ENCODE measurements at places on chromosomes 16 and 17.
A peak's percentile ranks its signal among the peaks of the same experiment; 100 is the strongest.

DNA sequence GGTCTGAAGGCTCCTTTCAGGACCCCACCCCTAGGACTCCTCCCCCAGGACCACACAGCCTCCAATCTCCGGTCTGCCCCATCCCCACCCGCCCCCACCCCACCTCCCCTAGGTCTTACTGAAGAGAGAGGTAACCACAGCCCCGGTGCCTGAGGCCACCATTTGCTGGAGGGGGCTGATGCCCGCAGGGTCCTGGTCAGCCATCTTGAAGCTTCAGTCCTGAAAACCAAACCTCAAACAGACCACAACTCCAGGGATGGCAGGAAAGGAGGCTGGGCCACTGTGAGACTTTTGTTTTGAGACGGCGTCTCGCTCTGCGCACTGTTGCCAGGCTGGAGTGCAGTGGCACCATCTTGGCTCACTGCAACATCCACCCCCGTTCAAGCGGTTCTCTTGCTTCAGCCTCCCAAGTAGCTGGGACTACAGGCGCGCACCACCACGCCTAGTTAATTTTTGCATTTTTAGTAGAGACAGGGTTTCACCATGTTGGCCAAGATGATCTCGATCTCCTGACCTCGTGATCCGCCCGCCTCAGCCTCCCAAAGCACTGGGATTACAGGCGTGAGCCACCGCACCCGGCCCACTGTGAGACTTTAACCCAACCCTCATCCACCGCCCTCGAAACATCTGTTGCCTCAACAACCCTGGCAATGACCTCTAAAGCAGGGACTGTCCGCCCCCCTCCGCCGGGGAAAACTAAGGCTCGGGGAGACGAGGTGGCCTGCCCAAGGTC lies 1.1 kb downstream of the SLC25A39 start:
- DNase-seq: no peak

DNA sequence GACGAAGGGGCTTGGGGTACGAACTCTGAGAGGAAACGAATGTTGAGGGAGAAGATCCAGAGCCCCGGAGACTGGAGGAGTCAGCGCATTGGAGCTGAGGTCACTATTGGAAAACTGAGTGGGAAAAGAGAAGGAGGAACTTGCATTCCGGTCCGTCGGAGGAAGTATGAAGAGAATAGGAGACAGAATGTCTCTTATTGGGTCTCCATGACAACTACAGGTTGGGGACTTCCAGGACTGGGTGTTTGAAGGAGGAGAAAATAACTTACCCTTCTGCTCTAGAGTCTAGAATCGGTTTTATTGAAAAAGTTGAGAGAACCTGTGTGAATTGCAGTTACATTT lies 537 bp downstream of the GOSR1 start:
- DNase-seq: no peak

- peak; percentile 100 for DNase-seq
These were observed at the start of gene P4HB for GRCh38 chr17:81859906-81860755. Gene P4HB, minus strand, starts transcription at chr17:81860535. Its CDS starts 64 bp downstream, at chr17:81860471.

GRCh38 chr17:10713318-10713717 lies 15.9 kb downstream of the ADPRM start:
- DNase-seq: no peak

GRCh38 chr17:43956222-43956621 lies 2.5 kb upstream of the PYY start:
- no peak for DNase-seq

DNA sequence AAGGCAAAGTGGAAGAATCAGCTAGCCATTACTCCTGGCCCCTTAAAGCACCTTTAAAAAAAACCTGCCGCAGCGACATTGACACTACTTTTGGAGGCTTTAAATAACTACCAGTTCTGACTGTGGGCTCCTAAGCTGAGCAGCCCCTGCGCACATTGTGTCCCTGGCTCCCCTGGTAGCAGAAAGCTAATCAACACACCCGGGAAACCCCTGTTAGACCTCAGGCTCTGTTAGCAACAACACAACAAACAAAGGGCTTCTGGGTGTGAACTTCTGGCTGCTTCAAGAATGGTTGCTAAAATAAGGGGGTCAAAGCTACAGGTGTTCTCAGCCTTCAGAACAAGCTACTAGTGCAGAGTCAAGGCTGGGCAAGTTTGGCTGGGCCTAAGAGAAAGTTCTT lies 83.6 kb downstream of the TMEM100 start:
- no peak for DNase-seq

DNA sequence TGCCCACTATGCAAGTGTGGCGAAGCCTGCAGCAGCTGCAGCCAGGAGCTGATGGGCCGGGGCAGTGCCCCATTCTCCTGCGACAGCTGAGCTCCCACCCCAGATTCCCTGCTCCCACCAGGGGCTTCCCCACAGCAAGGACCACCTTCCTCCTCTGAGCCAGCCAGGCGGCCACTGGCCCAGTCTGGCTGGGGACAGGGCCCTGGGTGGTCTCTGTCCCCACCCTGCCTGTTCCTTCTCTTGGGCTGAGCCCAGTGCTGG lies 5.6 kb upstream of the NPTX1 start:
- no peak for DNase-seq

DNA sequence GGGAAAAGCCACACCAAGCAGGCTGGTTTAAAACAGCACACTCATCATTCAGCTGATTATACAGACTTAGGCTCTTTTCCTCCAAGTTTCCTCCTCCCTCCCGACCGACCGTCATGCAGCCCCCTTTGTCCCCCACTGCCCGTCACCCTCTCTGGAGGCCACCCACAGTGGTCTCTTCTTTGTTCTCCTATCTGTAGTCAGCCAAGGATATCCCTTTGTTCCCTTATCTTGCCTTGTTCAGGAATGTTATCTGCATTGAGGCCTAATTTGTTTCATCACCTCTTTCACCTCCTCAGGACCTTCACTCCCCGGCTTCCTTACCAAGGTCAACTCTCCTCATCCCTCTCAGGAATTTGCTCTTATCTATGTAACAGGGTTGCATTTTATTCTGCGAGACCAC lies 186.4 kb upstream of the CDH13 start:
- no peak for DNase-seq

DNA sequence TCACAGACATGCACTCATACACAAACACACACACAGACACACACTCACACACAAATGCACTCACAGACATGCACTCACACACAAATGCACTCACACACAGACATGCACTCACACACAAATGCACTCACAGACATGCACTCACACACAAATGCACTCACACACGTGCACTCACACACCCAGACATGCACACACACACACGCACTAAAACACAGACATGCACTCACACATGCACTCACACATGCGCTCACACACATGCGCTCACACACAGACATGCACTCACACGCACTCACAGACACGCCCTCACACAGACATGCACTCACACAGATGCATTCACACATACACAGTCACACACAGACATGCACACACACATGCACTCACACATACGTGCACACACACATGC lies 2.7 kb upstream of the ZNF469 start:
- DNase-seq: no peak

GRCh38 chr16:83806036-83806435 lies 1.7 kb upstream of the HSBP1 start:
- DNase-seq: no peak

DNA sequence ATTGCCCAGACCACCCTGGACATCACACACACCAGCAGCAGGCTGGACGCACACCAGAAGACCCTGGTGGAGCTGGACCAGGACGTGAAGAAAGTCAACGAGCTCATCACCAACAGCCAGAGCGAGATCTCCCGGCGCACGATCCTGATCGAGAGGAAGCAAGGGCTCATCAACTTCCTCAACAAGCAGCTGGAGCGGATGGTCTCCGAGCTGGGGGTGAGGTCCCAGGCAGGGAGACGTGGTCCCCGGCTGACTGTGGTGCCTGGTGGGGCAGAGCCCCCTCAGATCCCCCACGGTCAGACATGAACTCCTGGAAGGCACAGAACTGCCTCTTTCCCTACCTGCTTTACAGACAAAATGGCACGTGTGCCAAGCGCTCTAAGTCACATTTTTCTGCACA lies 16.6 kb upstream of the GAA start:
- no peak for DNase-seq

DNA sequence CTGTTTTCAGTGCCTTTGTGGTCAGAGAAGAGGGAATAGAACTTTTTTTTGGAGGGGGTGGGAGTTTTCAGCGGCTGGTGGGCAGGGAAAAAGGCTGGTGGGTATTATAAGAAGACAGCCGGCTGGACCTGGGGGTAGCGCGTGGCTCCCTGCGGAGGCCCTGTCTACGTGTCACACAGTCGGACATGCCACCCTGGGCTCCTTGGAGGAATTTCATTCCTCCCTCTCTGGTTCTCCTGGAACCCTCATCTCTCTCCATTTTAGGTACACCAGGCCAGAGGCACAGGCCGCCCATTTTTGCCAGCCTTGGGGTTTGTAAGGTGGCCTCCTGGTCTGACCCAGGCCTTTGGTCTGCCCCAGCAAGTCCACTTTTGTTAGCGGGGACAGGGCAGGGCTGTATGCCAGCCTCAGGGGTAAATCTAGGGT lies 908 bp downstream of the FKBP10 start:
- DNase-seq: no peak

GRCh38 chr16:22948603-22949368 lies 134.8 kb downstream of the HS3ST2 start:
- DNase-seq: no peak

DNA sequence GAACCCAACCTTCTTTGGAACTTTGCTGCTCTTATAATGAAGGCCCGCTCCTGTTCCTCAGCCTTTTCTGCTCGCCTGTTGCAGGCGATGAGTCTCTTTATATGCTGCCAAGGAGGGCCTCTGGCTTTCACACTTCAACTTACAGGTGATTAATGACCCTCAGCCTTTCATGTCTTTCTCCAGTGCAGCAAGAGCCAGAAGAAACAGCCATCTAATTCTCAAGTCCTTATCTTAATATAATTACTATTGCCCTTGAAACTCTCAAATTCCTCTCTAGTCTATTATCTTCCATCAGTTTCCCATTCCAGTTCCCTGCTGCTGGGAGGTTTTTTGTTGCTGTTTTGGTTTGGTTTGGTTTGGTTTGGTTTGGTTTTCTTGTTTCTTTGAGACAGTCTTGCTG lies 121.8 kb upstream of the MED13 start:
- DNase-seq: no peak

DNA sequence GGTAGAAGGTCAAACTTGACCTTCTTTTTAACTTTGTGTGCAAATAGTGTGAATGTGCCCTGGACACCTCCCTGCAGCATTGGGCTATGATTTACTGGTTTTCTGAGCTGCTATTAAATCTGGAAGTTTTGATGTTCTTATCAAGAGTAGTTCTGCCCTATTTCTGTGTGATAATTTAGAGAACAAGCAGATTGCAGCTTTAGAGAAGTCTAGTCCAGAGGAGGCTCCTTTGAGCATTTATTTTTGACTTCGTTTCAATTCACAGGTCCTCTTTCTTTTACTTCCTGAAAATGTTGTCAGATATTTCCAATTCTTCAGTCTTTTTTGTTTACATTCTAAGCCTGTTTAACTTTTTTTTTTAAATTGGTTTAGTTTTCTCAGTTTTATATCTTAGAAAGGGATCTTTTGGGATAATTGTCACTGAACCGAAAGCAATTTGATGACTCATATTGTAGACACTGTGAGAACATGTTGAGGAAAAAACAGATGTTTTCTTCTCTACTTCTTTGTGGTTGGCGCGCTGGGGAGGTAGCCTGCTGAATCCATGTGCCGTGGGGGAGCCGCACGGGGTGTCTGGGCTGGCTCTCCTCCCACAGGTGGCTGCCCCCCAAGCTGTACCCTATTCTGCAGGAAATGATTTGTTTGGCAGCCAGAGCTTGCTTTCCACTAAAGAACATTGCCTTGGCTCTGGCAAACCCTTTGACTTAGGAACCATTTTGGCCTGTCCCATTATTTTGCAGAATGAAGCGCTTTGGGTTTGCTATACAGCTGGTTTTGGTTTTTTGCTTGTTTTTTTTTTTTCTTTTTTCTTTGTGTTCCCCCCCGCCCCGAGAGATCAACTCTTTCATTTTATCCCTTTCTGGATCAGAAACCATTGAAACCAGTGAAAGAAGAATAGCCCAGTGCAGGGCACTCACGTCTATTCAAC lies 53.4 kb downstream of the MFSD11 start:
- no peak for DNase-seq

DNA sequence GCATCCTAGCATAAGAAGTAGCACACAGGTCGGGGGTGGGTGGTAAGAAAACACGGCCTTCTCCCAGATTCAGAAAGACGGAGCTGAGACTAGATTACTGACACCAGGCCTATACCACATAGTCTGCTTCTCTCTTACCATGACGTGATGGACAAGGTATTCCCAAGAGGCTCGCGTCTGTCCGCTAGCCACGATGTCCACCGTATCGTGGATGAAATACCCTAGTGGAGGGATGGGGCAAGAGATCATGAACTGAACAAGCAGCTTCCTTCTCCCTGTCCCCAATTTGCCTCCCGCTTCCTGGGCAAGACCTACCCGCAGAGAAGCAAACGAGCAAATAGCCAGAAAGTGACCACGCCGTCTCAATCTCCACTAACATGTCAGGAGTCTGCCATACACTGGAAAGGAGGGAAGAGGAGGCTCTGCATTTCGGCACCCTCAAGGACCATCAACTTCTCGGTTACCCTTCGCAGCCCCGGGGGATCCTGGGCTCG lies 820 bp downstream of the TLCD1 start:
- DNase-seq: no peak

DNA sequence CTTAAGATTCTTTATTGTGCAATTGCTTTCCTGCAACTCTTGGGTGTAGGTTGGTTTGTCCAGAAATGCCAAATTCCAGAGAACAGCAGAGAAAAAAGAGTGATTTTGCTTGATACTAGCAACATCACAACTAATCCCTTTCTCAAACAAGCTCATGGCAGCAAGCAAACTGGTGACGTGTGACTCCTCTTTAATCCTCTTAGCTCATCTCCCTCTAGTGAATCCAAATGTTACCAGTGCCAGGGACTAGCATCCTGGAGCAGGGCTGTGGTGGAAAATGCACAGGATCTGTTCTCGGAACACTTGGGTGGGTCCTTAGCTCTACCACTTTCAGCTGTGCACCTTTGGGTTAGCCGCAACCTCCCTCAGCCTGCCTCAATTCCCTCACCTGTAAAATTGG lies 204.0 kb upstream of the CCL2 start:
- no peak for DNase-seq

GRCh38 chr17:63622574-63623390 lies 565 bp downstream of the MAP3K3 start:
- peak; percentile 37 for DNase-seq

- no peak for DNase-seq
These were observed 3.7 kb downstream of the CBLN1 start for GRCh38 chr16:49277766-49278566.

GRCh38 chr17:78826421-78826820 lies 14.2 kb downstream of the USP36 start:
- no peak for DNase-seq

DNA sequence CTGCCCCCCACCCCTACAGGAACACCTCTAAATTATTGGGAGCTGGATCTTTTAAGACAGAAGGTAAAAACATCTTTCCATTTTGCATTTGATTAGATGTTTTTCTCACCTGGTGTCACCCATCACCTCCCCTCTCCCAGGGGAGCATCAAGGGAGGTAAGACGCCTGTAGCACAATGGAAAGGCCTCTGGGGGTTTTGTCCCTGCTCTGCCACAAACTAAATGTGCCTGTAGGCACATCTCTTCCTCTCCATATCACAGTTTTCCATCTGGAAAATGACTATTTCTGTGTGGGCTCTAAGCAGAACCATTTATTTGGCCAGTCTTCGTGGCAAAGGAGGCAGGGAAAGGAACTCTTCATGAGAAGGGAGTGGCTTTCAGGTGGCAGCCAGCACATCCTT lies 76.6 kb downstream of the GNAO1 start:
- DNase-seq: no peak

Measured in anterior cingulate cortex (tissue), 58 donors.